GM23248 (cell line): ENCODE measurements at places on chromosomes 4 and X. TPM values are rescaled to one million over a fixed set of nuclear protein-coding genes. Genes with fewer than 3 reads are reported as not detected.
A peak's percentile ranks its signal among the peaks of the same experiment; 100 is the strongest.

Gene RASGEF1B
- total RNA-seq, result not detected in 2 replicates

Gene NOX1
- total RNA-seq, result not detected in 2 replicates

Gene FRYL
- total RNA-seq, result 28.4 and 34.7 TPM in 2 replicates

DNA sequence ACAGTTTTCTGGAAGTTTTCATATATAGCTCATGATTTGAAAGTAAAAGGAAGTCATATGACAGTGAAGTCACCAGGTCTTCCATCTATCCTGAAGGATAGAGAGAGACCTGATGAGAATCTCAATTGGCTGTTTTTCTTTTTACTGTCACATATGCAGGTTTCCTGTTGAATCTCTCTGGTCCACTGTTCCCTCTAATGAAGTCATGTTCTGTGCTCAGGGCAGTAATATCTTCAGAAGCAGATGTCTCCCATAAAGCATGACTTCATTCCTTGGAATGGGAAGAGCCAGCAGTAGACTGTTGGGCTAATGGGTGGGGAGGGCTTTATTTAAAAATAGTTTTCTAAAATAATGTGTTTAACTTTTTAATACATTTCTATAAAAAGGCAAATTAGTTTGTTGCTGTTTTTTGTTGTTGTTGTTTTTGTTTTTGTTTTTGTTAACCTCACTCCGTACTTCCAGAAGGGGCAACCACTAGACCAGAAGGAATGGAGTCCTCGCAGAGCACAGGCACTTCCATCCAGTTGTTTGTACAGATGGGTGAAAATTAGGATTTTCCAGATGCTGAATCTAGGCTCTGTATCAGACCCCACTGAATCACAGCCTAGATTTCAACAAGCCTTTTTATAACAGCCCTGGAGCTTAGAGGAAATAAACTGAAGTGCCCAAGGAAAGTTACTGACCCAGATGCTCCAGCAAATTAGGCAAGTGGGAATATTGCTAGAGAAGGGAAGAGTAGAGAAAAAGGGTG, 54.2 kb downstream of the AWAT2 start:
- H3K36me3 ChIP-seq, result no peaks in the 10 kb centered on the region
- no peaks in the 10 kb centered on the region for H3K27me3 ChIP-seq
- no peak for DNase-seq

DNA sequence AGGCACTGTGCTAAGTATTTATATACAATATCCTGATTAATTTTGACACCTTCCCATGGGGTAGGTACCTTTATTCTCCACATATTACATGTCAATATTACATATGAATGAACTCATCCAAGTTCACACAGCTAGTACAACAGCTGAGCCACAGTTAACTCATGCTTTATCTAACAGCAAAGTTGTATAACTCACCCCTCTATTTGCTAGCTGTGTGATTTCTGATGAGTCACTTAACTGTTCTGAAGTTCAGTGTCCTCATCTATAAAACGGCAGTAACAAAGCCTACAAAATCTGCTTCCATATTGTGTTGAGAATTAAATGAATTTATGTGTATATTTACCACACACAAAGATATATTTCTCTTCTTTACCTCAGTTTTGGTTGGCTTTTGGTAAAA, 48.2 kb upstream of the KDR start:
- H3K27ac ChIP-seq, result no peak overlapping the region
- DNase-seq, result peak; percentile 83
- peaks cover 40% of the 10 kb centered on the region for H3K4me1 ChIP-seq
- no peaks in the 10 kb centered on the region for H3K36me3 ChIP-seq
- H3K27me3 ChIP-seq, result no peaks in the 10 kb centered on the region

DNA sequence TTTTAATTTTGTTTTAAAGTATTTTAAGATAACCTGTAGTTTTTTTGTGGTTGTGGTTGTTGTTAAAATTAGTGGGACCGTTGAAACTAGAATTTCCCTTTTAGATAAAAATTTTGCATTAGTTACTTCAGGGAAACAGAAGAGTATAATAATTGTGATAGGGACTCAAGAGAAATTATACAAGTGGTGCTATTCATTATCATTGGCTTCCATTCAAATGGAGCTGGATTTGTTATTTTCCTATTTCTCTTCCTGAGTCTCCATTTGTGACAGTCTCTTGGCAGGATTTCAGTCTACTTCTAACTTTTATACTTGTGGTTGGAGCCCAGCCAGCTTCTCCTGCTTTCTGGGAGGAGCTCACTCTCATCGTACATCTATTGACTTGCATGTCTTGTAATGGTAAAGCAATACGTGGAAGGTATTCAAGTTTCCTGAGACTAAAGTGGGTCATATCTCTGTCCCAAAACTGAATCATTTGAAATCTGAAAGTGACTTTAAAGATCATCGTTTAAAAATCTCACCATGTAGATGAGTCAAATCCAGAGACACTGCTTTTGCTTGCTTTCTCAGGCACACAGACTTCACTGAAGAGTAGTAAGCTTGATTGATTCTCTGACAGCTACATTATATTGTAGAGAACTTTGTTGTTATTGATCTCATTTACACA, 155.8 kb downstream of the RPA4 start:
- H3K4me3 ChIP-seq, result no peak overlapping the region
- no peaks in the 10 kb centered on the region for H3K27me3 ChIP-seq
- no peak overlapping the region for H3K27ac ChIP-seq
- no peaks in the 10 kb centered on the region for H3K4me1 ChIP-seq
- H3K36me3 ChIP-seq, result no peaks in the 10 kb centered on the region
- DNase-seq, result peak; percentile 13
